Dorsolateral prefrontal cortex (tissue), 122 donors: ENCODE measurements at places on chromosomes 3 and 15. TPM values are rescaled to one million over a fixed set of nuclear protein-coding genes. Genes with fewer than 3 reads are reported as not detected.

CLDN18 gene
- not detected for total RNA-seq

SH2D7 gene
- total RNA-seq, result not detected

ATP13A5 gene
- total RNA-seq, result 1.0 TPM

DENND4A gene
- total RNA-seq, result 62.3 TPM

SLC22A13 gene
- total RNA-seq, result 7.0 TPM

UQCC5 gene
- total RNA-seq, result 15.0 TPM

MCF2L2 gene
- total RNA-seq, result 130 TPM

GMNC gene
- 1.0 TPM for total RNA-seq

TMEM39A gene
- total RNA-seq, result 8.7 TPM

RABL3 gene
- total RNA-seq, result 29.0 TPM

LRRIQ4 gene
- 0.49 TPM for total RNA-seq

TM4SF4 gene
- total RNA-seq, result not detected

VEPH1 gene
- 0.62 TPM for total RNA-seq

DGKG gene
- total RNA-seq, result 67.2 TPM

SI gene
- total RNA-seq, result not detected

SCN11A gene
- total RNA-seq, result 0.44 TPM

SCAMP5 gene
- total RNA-seq, result 286 TPM

POLQ gene
- total RNA-seq, result 0.67 TPM

ALG1L2 gene
- total RNA-seq, result 1.7 TPM

CTDSPL gene
- 29.6 TPM for total RNA-seq

ALPK3 gene
- 5.2 TPM for total RNA-seq

ZNF660 gene
- total RNA-seq, result 8.6 TPM

EOMES gene
- not detected for total RNA-seq

MAP2K5 gene
- total RNA-seq, result 44.9 TPM

DUOXA2 gene
- total RNA-seq, result not detected

TMEM207 gene
- not detected for total RNA-seq

RTP3 gene
- total RNA-seq, result not detected

CLDND1 gene
- 596 TPM for total RNA-seq

GABPB1 gene
- total RNA-seq, result 10.5 TPM

ZNF662 gene
- 14.0 TPM for total RNA-seq

GOLGA6B gene
- not detected for total RNA-seq

GRAMD1C gene
- total RNA-seq, result 26.9 TPM

GOLGA8K gene
- 1.4 TPM for total RNA-seq

SPATA12 gene
- not detected for total RNA-seq

CHRD gene
- 59.5 TPM for total RNA-seq

MITF gene
- total RNA-seq, result 13.5 TPM

GP9 gene
- not detected for total RNA-seq

SPINK8 gene
- not detected for total RNA-seq

TUSC7 gene
- not detected for total RNA-seq

PAQR9 gene
- total RNA-seq, result 7.3 TPM

HIGD2B gene
- not detected for total RNA-seq

MAP1A gene
- total RNA-seq, result 777 TPM

DALRD3 gene
- total RNA-seq, result 26.5 TPM

MUC4 gene
- not detected for total RNA-seq

CPLX3 gene
- total RNA-seq, result 9.5 TPM

IL17RD gene
- 13.7 TPM for total RNA-seq

FNDC3B gene
- total RNA-seq, result 27.6 TPM

RBPMS2 gene
- 14.5 TPM for total RNA-seq
